ENCODE measurements at places on chromosomes 3 and 15.
A peak's percentile ranks its signal among the peaks of the same experiment; 100 is the strongest.

DNA sequence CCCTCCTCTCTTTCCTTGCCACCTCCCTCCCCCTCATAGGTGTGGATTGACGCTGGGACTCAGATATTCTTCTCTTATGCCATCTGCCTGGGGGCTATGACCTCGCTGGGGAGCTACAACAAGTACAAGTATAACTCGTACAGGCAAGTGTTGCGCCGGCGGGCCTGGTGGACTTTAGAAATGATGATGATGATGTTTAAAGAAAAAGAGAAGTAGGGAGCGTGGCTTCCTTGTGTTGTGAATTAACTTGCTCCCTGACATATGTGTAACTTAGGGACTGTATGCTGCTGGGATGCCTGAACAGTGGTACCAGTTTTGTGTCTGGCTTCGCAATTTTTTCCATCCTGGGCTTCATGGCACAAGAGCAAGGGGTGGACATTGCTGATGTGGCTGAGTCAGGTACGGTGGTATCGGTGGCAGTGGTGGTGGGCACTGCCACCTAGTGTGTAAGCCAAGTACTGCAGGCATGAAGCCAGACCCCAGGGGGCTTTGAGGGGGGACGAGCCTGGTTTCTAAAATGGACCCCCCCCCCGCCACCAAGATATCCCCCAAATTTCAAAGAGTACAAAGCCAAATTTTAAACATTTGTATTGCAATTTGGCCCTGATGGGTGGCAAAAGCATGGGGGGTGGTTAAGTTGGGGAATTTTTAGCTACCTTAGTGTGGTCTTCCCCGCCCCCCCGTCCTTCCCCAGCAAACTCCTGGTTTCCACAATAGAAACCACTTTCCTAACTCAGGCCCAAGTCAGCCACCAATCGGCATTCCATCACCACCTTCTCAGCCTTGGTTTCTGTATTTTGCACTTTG is 65.6 kb downstream of the SLC6A6 start:
- no peak for DNase-seq

- no peak for DNase-seq
Measured at GRCh38 chr3:4643904-4644547, 150.9 kb downstream of the ITPR1 start.

- no peak for DNase-seq
Measured at GRCh38 chr3:188754267-188754666, 417.5 kb upstream of the TPRG1 start.

DNA sequence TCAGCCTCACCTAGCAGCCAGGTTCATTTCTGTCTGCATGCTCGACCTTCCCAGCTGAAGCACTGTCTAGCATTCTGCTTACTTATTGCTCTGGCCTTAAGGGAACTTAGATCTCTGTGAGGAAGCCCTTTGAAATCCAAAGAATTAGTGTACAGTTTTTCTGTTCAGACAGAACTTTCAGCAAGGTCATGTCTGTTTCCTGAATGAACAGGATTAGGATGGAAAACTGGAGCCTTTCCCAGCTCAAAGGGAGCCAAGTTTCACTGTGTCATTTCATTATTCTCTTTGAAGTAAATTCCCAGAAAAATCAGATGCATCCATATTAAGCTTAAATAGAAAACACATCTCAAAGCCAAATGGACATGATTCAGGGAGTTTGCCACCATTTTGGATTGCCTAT is 457.3 kb upstream of the KCNMB2 start:
- no peak for DNase-seq

GRCh38 chr15:47186075-47186474 is 531.2 kb upstream of the SEMA6D start:
- no peak for DNase-seq

DNA sequence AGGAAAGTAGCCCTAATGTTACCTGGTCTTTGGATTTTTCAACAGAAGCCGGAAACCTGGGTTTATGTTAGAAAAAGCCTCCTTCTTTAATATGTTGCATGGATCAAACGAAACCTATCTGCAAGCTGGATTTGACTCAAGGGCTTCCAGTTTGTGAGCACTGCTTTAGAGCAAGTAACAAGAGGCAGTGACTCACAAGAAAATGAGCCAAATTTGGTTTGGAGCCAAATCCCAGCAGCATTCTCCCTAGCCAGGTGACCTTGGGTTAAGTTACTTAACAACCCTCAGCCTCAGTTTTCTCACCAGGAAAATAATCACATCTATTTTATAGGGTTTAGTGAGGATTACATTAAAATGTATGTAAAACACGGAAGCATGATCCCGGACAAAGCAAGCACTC is 215.2 kb upstream of the PRICKLE2 start:
- DNase-seq: peak; percentile 72

DNA sequence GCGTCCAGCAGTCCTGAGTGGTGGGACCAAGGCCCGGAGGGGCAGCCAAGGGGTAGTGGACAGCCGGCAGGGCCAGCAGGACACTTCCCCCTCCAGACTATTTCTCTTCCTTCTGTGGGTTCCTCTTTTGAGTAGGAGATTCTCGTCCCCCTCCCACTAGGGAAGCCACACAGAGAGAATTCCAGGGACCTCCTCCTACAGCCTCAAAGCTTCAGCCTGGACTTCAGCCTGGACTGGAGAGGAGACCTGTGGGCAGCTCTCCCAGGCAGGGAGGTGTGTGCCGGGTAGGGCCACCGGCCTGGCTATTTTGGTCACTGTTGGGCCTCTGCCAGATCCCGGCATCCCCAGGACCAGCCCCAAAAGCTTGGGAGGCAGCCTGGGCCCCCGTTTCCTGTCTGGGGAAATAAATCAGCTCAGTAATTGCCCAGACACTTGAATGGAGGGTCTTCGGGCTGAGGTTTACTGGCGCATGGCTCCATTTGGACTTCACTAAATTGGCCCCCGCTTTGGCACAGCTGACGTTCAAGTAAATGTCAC is 1.3 kb downstream of the SLC6A6 start:
- peak; percentile 8 for DNase-seq

DNA sequence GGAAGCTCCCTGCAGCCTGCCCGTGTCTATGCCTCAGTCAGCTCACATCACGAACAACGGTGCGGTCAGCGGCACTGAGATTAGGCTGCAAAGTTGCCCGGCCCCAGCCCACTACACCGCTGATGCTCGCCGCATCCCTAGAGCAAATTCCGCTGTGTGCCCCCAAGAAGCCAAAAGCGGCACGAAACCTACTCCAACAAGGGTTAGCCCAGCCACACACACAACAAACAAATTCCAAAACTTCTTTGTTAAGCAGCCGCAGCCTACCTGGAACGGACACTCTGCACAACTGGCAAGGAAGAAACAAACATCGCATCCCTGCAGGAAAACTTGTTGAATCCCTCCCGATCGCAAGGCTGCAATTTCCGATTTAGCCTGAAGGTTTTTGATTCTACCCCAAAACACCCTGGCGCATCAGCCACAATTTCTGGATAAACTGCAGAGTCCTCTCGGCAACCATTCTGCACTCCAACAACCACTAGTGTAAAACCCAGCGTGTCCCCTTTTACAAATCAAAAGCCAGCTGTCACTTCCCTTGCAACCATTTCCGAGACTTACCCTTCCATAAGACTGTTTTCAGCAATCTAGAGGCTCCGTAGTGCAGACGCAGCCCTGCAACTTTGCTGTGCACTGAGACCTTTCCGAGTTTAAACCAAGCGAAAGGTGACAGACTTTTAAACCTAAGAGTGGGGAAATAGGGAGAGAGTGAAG is 449 bp downstream of the ROBO1 start:
- DNase-seq: no peak

- DNase-seq: no peak
Measured at GRCh38 chr3:11570251-11570650, 73.5 kb downstream of the VGLL4 start.

- no peak for DNase-seq
Measured at GRCh38 chr15:79132361-79132760, 41.8 kb upstream of the RASGRF1 start.

DNA sequence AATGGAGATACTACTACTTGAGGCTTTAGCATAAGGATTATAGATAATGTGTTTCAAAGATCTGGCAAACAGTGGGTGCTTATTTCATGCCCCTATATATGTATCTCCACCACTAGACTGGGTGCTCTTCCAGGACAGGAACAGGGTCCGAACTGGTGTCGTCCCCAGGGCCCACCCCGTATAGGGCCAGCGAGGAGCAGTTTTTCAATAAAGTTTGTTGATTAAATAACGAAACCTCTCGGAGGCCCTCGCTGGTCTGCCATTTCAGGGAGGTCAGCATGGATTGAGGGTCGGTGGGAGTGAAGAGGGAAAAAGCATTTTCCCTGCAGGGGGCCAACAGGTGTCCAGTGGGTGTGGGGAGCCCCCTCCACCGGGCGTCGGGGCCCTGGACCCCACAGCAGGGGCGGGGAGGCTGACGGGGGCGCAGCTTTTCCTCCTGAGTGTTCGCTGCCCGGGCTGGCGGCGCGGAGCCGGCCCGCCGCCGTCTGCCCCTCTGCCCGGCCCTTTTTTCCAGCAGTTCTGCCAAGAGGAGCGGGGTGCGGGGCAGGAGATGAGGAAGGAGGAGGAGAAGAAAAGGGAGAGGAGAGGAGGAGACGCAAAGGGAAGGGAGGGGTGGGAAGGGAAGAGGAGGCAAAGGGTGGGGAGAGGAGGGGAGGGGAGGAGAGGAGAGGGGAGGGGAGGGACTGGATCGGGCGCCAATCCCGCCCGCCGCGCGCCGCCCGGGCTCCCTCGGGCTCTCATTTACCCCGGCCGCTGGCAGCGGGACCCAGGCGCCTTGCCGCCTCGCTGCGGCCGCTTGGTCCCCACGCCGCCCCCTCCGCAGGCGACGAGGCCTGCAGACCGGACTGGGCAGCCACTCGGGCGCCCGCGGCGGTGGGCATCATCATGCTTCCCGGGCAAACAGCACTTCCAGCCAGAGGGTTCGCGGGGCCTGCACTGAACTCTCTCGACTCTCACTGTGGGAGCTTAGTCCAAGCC is 66.3 kb downstream of the ISG20 start:
- DNase-seq: no peak

GRCh38 chr3:14439501-14440167 is 37.2 kb downstream of the SLC6A6 start:
- DNase-seq: no peak

- peak; percentile 28 for DNase-seq
Measured at GRCh38 chr3:43286841-43287499, 630 bp downstream of the SNRK start.

DNA sequence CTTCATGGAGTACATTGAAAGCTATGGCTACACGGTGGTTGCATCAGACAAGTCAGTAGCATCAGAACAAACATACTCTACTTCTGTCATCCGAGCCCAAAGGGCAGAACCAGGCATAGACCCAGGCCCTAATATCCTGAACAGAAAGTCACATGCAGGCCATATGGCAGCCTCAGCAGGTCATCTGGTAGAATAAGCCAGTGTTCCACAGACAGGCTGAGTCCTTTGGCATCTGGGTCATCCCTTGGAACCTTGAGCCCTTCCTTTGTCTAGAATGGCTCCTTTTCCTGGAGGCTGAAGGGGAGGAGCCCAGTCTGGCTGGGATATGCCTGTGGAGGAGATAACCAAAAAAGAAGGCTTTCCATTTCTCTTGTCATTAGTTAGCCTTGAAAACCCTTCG is 29.2 kb downstream of the SEMA6D start:
- DNase-seq: no peak

GRCh38 chr3:63864008-63864964 is 619 bp downstream of the ATXN7 start:
- peak; percentile 4 for DNase-seq

DNA sequence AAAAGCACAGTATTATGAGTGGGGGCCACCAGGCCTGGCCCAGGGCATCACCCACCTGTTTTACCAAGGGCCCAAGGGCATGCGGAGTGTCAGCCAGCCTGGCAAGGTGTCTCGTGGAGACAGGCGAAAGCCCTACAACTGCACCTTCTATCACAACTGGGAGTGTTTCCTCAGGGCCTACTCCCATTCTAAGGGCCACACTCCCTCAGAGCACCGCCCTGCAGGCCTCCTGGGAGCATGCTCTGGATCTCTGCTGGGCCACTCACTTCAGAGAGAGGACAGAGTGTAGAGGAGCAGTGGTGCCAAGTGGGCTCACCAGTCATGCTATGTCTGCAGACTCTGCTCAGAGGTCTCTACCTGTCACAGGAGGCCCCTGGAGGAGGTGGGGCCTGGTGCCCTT is 21.2 kb upstream of the CLK3 start:
- no peak for DNase-seq

DNA sequence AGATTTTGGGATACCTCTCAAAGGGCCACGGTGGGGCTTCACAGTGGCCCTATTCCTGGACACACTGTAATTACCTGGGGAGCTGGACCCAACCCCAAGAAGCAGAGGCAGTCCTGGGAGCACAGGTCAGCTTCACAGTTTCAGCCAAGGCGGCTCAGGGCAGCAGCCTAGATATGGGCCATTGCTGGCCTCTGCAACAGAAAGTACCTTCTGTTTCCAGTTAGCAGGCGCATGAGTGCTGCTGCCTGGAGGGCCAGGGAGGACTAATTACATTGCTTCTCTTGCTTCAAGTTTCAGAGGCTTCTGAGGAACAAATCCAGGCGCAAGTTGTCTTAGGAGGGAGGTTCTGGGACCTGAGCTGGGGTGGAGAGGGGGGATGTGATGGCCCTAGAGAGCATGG is 13.5 kb upstream of the DUSP7 start:
- DNase-seq: no peak

DNA sequence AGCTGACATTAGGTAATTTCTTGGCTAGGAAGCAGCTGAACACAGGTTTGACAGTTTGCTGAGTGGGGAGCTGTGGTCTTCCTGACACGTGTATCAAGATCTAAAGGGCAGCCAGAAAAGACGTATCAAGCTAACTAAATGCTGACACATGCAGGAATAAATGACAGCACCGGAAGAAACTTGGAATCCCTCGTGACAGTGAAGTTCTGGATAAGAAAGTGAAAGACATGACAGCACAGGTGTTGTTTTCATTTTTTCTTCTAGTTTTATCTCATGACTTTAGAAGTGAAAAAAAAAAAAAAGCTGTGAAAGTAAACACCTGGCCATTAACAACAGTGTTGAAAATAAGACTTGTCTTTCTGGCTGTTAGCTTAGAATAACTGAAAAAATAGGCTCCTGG is 48.7 kb downstream of the FGF7 start:
- DNase-seq: no peak

- no peak for DNase-seq
Measured at GRCh38 chr3:48859206-48859605, 11.5 kb upstream of the PRKAR2A start.

- DNase-seq: no peak
Measured at GRCh38 chr15:60337076-60337475, 60.7 kb downstream of the ANXA2 start.

Data from HCEC 1CT (cell line).